ENCODE measurements at places on chromosomes 12 and 14.

- H3K36me3 ChIP-seq: no peaks in the 10 kb centered on the region
- H3K4me1 ChIP-seq: peaks cover 14% of the 10 kb centered on the region
- no peak overlapping the region for H3K27ac ChIP-seq
- no peaks in the 10 kb centered on the region for H3K27me3 ChIP-seq
Measured at GRCh38 chr12:92070864-92071445, 74.7 kb downstream of the BTG1 start.

- no peak for DNase-seq
- no peaks in the 10 kb centered on the region for H3K36me3 ChIP-seq
- H3K4me3 ChIP-seq: no peak overlapping the region
- no peak overlapping the region for H3K27ac ChIP-seq
- no peaks in the 10 kb centered on the region for H3K27me3 ChIP-seq
- no peaks in the 10 kb centered on the region for H3K4me1 ChIP-seq
Measured at GRCh38 chr12:111578276-111578970, 20.7 kb downstream of the ATXN2 start.

- no peak overlapping the region for H3K4me3 ChIP-seq
- H3K36me3 ChIP-seq: no peaks in the 10 kb centered on the region
- H3K27ac ChIP-seq: no peak overlapping the region
- no peak for DNase-seq
Measured at GRCh38 chr14:100532906-100533655, 54.1 kb downstream of the BEGAIN start.

DNA sequence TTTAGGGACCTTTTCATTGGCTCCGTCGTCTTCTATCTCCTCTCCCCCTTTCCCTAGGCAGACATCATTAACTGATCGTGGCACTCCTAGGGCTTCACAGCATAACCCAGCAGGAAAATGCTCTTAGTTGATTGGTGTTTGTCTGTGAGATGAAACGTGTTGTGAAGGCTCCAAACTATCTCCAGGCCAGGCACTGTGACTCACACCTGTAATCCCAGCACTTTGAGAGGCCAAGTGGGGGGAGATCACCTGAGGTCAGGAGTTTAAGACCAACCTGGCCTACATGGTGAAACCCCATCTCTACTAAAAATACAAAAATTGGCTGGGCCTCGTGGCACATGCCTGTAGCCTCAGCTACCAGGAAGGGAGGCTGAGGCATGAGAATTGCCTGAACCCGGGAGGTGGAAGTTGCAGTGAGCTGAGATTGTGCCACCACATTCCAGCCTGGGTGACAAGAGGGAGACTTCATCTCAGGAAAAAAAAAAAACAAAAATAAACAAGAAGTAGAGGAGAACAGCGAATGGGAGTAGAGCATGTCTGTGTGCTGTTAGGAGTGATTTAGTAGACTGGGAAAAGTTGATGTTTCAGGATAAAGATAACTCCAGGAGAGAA, 32.3 kb upstream of the WDR89 start:
- H3K27ac ChIP-seq: no peak overlapping the region
- H3K36me3 ChIP-seq: no peaks in the 10 kb centered on the region
- H3K4me1 ChIP-seq: no peaks in the 10 kb centered on the region
- no peaks in the 10 kb centered on the region for H3K27me3 ChIP-seq
- H3K4me3 ChIP-seq: no peak overlapping the region

- no peaks in the 10 kb centered on the region for H3K27me3 ChIP-seq
- no peaks in the 10 kb centered on the region for H3K4me1 ChIP-seq
- no peak overlapping the region for H3K27ac ChIP-seq
- no peaks in the 10 kb centered on the region for H3K36me3 ChIP-seq
- no peak overlapping the region for H3K4me3 ChIP-seq
Measured at GRCh38 chr14:44657696-44658388, 150.8 kb upstream of the FSCB start.

DNA sequence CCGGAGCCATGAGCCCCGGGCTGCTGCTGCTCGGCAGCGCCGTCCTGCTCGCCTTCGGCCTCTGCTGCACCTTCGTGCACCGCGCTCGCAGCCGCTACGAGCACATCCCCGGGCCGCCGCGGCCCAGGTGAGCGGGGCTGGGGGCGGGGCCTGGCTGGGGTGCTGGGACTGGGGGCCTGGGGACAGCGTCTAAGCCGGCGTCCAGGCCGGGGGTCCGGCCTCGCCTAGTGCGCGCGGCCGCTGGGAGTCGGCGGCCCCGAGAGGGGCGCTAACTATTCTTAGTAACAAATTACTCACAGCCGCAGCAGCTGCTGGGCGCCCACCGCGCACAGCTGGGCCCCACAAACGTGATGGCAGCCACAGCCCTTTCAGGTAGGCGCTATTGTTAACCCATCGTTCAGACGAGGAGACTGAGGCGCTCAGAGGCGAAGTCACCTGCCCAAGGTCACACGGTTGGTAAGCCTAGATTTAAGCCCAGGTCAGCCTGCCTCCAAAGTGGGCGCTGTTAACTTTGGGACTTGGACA, 374 bp downstream of the CYP46A1 start:
- no peaks in the 10 kb centered on the region for H3K27me3 ChIP-seq
- H3K4me3 ChIP-seq: peak overlapping the region; percentile 81
- no peak for DNase-seq
- H3K4me1 ChIP-seq: peaks cover 4% of the 10 kb centered on the region
- H3K36me3 ChIP-seq: no peaks in the 10 kb centered on the region
- no peak overlapping the region for H3K27ac ChIP-seq

DNA sequence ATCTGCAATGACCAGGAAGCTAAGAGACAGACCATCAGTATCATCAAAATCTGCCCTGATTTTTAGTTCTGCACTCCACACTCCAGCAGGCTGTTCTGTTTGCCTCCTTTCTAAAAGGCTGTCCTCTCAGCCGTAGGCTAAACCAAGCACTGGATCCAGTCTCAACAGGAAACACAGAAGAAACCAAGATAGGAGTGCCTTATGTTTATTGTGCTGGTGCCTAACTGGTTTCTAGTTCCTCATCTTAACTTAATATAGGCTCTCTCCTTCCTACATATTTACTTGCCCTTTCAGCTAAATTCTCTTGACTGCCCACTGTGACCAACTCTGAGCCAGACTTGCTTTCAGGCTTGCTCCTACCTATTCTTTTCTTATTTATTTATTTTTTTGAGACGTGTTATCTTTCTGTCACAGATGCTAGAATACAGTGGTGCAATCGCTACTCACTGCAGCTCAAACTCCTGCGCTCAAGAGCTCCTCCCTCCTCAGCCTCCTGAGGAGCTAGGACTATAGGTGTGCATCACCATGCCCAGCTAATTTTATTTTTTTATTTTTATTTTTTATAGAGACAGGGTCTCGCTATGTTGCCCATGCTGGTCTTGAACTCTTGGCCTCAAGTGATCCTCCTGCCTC, 30.8 kb downstream of the GALNT4 start:
- no peaks in the 10 kb centered on the region for H3K4me1 ChIP-seq
- H3K27ac ChIP-seq: no peak overlapping the region
- no peaks in the 10 kb centered on the region for H3K36me3 ChIP-seq
- no peaks in the 10 kb centered on the region for H3K27me3 ChIP-seq
- DNase-seq: no peak
- no peak overlapping the region for H3K4me3 ChIP-seq

- no peaks in the 10 kb centered on the region for H3K27me3 ChIP-seq
- H3K4me3 ChIP-seq: no peak overlapping the region
- no peak overlapping the region for H3K27ac ChIP-seq
- DNase-seq: peak; percentile 37
- no peaks in the 10 kb centered on the region for H3K36me3 ChIP-seq
Measured at GRCh38 chr14:78790271-78790670, 620.1 kb downstream of the NRXN3 start.

DNA sequence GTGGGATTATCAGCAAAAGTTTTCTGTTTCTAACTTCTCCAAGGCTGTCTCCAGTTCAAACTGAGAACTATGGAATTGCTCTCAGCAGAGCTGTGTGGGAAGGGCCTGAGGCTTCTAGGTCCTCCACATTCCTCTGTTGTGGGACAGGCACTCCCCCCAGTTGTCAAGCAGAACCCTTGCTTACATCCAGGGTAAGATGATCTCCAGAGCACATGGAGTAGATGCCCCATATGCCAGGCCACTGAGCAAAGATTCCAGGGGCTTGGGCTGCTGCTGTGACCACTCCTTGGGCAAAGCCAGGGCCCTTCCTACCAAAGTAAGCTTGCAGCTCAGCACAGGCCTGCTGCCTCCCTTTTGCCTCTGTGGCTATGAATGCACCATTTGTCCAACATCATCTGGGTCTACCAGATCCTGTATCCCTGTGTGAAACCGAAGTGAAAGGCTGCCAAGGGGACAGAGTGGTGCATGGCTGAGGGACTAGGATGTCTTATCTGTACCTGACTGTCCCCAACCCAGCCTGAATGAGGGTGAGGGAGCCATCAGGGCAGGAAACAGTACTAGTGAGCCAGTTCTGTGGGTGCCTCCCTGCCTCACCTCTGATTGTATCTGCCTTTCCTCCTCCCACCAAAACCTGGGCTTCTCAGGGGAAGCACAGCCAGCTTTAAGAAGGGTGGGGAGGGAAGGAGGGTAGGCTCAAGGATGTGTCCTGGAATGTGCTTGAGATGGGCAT, 13.1 kb upstream of the ESPL1 start:
- no peak for DNase-seq
- H3K4me1 ChIP-seq: no peaks in the 10 kb centered on the region
- no peak overlapping the region for H3K27ac ChIP-seq

- H3K4me1 ChIP-seq: no peaks in the 10 kb centered on the region
- DNase-seq: no peak
- H3K4me3 ChIP-seq: no peak overlapping the region
- no peak overlapping the region for H3K27ac ChIP-seq
- no peaks in the 10 kb centered on the region for H3K36me3 ChIP-seq
Measured at GRCh38 chr12:19375888-19376287, 63.4 kb upstream of the AEBP2 start.

- no peaks in the 10 kb centered on the region for H3K27me3 ChIP-seq
- H3K27ac ChIP-seq: no peak overlapping the region
Measured at GRCh38 chr14:35079742-35080141, 33.7 kb downstream of the FAM177A1 start.

DNA sequence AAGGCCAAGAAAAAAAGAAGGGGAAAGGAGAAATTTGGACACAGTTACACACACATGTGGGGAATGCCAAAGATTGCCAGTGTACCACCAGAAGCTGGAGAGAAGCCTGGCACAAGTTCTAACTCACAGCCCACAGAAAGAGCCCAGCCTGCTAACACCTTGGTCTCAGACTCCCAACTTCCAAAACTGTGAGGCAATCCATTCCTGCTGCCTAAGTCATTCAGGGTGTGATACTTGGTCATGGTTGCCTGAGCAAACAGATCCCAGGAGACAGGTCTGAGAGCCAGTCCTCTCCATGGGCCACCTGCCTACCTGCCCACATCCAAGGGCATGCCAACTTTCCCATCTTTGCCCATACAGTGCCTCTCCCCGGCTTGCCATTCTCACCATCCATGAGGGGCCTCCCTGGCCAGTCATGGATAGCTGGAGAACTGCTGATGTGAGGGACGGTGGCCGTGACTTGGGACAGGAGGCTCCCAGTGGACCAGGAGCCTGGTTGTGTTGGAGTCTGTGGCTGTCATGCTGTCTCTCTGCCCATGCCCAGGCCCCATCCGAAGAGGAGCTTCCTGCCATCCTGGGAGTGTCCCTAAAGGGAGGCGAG, 198.0 kb upstream of the RTL1 start:
- DNase-seq: no peak
- H3K27ac ChIP-seq: no peak overlapping the region
- no peaks in the 10 kb centered on the region for H3K27me3 ChIP-seq
- H3K36me3 ChIP-seq: no peaks in the 10 kb centered on the region
- no peak overlapping the region for H3K4me3 ChIP-seq

DNA sequence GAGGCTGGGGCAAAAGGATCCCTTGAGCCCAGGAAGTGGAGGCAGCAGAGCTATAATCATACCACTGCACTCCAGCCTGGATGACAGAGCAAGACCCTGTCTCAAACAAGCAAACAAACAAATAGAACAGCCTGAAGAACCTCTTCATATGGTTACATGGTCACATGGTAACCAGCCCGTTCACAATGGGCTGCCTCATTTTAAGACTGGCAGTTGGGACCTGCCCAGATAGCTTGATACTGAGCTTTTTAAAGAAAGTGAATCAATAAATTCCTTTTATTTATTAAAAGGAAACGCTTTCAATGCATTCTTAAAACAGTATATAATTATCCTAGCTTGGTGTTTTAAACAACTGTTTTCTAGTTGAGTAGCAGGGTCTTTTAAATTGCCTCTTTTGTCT, 10.5 kb downstream of the MLXIP start:
- H3K27ac ChIP-seq: no peak overlapping the region
- no peaks in the 10 kb centered on the region for H3K27me3 ChIP-seq
- no peaks in the 10 kb centered on the region for H3K36me3 ChIP-seq
- H3K4me1 ChIP-seq: peaks cover 14% of the 10 kb centered on the region
- DNase-seq: no peak

- no peak for DNase-seq
- H3K4me3 ChIP-seq: no peak overlapping the region
- H3K4me1 ChIP-seq: no peaks in the 10 kb centered on the region
Measured at GRCh38 chr12:94553130-94553519, 93.5 kb upstream of the CEP83 start.

DNA sequence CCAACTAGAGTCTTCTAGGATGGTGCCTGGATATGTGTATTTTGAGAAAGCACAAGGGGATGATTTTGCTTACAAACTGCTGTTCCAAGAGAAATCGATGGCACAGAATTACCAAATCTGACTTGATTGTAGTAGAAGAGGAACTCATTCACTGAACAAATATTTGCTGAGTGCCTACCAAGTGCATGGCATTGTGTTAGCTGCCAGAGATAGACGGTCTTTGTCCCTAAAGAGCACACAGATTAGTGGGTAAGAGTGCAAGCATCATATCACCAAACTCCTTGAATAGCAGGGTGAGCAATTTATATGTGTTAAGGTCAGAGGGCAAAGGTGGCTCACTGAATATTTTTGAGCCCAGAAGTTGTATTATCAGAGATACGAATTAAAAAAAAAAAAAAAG, 3.5 kb upstream of the FOXN3 start:
- no peaks in the 10 kb centered on the region for H3K27me3 ChIP-seq
- no peak overlapping the region for H3K27ac ChIP-seq
- no peak overlapping the region for H3K4me3 ChIP-seq
- no peaks in the 10 kb centered on the region for H3K36me3 ChIP-seq
- peaks cover 8% of the 10 kb centered on the region for H3K4me1 ChIP-seq

DNA sequence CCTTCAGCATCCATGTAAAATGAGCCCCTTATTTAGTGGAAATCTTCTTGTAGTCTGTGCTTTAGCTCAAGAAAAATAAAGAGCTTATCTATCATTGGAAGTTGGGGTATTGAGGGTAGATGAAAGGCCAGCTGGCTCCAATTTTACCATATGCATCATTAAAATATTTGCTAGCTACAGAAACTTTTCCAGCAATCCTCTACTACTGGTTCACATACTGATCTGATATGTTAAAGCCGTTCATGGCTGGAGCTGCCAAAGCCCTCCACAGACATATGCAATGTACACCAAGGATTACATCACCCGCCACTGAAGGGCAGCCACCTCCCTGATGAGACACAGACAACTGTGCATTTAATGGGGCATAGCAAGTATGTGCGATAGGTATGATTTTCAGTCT, 1205.3 kb downstream of the GALC start:
- no peaks in the 10 kb centered on the region for H3K27me3 ChIP-seq
- no peak for DNase-seq
- no peaks in the 10 kb centered on the region for H3K36me3 ChIP-seq
- H3K4me1 ChIP-seq: no peaks in the 10 kb centered on the region
- H3K4me3 ChIP-seq: no peak overlapping the region
- H3K27ac ChIP-seq: no peak overlapping the region
